Stimulated activated CD4-positive, alpha-beta T cell treated with anti-CD3 and anti-CD28 coated beads, TNF-alpha, amount 100 ng/mL, for 1 hour (primary cell): ENCODE measurements at places on chromosomes 16 and 17.

DNA sequence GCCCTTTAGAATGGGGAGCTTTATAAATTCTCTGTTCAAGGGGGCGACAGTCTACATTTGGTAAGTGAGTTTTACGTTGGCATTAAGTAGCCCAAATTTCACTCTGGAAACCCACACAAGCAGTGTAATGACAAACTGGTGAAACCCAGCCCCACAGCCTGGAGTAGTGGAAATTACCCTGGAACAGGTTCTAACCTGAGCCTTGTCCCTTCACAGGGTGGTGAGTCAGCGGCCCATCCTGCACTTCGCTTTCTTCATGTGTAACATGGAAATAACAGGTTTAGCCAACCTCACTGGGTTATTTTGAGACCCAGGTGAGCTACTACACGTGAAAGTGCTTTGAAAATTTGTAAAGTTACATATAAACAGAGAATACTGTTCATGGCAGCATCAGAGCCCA is 3.5 kb upstream of the TLCD3A start:
- no peak for DNase-seq

DNA sequence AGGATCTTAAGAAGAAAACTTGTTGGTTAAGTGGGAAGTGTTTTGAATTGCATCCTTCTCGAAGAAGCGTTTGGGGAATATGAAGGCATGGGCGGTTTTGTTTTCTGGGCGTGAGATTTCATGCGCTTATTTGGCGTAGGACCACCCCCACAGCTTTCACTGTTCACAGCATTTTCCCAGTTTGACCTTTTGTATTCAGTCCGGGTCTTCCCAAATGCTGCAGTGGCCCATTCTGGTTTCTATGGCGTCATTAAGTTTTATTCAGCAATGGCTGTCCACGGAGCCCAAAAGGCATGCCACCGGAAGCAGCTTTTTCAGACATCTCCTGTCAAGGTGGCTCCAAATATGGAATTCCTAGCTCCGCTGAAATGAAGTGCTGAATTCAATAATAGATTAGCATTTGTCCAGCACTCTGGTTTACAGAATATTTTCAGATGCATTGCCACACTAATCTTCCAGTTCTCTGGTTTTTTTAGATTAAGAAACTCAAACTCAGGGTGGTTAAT is 90.6 kb upstream of the FBXO47 start:
- DNase-seq = no peak

DNA sequence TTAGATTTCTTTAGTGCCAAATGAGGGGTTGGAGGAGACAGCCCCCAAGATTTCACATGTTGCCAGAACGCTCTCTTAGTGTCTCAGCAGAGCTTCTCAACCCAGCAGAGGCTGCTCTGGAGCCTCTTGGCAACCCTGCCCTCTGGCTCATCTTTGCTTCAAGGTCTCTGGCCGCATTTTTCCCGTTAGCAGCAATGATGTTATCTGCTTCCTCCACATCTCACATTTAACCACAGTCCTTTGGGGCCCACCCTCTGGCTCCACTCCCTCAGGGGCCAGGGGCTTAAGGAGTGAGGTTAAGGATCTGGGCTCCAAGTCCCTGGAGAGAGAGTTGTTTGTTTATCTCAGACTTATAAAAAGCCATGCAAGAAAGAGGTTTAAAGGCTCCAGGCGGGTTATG is 3.3 kb upstream of the XYLT1 start:
- DNase-seq = no peak

GRCh38 chr17:8430966-8431365 is 4.7 kb upstream of the NDEL1 start:
- DNase-seq = no peak

DNA sequence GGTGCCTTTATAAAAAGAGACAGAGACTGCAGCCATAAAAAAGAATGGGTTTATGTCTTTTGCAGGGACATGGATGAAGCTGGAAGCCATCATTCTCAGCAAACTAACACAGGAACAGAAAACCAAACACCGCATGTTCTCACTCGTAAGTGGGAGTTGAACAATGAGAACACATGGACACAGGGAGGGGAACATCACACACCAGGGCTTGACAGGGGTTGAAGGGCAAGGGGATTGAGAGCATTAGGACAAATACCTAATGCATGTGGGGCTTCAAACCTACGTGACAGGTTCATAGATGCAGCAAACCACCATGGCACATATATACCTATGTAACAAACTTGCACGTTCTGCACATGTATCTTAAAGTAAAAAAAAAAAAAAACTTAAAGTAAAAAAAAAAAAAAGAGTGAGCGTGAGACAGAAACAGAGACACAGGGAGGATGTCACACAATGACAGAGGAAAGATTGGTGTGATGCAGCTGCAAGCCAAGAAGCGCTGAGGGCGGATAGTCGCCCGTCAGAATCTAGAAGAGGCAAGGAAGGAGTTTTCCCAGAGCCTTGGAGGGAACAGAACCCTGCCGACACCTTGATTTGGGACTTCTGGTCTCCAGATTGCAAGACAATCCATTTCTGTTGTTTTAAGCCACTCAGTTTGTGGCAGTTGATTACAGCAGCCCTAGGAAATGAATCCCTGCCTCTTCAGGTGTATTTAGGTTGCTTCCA is 27.4 kb upstream of the TNS4 start:
- no peak for DNase-seq

GRCh38 chr16:79282806-79283205 is 317.7 kb downstream of the MAF start:
- DNase-seq = no peak

- no peak for DNase-seq
These were observed 57.2 kb upstream of the CACNG5 start for GRCh38 chr17:66777689-66778225.

DNA sequence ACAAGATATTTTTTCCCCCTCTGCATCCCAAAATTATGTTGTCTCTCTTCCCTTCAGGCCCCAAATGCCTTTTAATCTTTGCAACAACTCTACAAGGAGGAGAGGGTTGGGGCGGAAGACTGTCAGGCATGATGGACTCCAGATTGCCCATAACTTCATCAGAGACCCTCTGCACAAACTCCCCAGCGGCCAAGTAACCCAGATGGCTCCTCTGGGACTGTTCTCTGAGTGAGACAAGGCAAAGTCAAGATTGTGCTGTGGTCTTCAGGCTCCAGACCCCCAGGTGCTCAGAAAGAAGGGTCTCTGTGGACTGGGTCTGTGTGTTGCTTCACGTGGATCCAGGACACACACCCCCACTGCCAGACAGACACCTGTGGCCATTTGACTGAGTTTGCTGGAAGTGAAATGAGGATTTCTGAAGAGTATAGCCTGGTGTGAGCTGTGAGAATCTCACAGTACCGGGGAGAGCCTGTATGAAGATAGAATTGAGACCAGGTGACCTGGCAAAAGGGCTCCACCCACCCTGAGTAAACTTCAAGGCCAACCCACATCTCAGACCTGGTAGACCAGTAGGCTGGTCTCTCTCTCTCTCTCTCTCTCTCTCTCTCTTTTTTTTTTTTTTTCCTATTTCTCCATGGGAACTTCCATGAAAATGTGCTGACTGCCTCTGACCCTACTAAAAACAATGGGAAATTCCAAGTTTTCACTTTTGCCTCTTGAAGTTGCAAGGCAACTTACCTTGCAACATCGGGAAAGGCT is 354.1 kb downstream of the SOX9 start:
- no peak for DNase-seq

- DNase-seq = no peak
These were observed 85.3 kb downstream of the ENGASE start for GRCh38 chr17:79159926-79160325.

- no peak for DNase-seq
These were observed 174.1 kb downstream of the RGS9 start for GRCh38 chr17:65311261-65311660.

DNA sequence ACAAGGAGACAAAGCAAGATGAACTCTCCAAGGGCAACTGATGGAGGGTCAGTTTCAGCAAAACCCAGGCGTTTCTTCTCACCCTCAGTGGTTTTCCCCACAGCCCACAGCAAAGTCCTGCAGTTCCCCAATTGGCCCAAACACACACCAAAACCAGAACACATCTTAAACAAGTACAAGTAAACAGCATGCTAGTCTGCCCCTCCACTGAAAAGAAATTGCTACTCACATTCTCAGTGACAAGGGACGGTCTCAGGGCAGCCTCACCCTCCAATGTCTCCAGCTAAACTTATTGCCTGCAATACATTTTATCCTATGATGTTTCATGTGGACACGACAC is 300.6 kb upstream of the IRX3 start:
- no peak for DNase-seq

- no peak for DNase-seq
These were observed 38.2 kb downstream of the TK2 start for GRCh38 chr16:66511602-66512271.

DNA sequence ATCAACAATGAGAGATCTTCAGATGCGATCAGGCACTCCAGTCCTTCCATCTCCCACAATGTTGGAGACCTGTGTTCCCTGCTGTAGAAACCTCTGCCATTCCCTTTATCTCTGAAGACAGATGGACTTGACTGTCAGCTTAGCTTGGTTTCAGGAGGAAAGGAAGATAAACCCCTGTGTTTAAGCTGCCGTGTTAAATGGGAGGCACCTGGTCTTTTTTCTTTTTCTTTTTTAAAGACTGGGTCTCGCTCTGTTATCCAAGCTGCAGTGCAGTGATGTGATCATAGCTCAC is 63.1 kb downstream of the USP22 start:
- DNase-seq = no peak

DNA sequence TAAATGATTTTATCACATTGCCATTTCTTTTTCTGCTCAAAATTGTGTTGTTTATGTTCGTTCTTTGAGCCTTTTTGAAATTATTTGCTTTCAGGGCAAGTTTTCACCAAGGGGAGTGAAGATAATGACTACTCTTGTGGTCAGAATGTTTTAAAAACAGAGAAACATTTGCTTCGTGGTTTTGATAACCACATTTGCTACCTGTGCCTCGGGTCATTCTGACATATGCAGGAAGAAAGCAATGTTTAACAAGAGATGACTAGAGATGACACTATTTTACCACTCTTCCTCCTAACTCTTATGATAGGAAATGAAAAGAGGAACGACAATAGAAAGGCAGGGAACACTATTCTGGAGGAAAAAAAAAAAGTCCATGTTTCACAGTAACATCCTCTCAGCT is 1496.5 kb upstream of the GOT2 start:
- DNase-seq = no peak

- no peak for DNase-seq
These were observed 22.0 kb downstream of the C16orf74 start for GRCh38 chr16:85728879-85729278.

DNA sequence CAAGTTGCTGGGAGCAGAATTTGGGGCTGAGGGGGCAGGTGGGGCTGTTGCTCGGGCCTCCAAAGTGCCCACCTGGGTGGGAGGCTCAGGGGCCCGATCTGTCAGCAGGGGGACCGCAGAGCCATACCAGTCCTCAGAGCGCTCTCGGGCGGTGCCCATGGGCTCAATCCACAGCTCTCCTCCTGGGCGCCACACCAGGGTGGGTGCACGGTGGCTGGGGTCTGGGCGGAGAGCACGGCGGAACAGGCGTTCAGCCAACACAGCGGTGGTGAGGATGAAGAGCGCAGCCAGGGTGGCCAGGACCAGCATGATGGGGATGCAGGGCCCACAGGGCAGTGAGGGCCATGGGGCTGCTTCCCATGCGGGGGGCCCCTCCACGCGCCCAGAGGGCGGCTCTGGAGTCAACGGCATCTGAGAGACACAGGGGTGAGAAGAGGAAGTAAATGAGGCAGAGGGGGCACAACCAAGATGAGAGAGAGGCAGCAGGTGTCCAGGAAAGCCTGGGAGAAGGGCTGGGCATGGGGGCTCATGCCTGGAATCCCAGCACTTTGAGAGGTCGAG is 1.2 kb downstream of the C16orf54 start:
- DNase-seq = no peak

GRCh38 chr16:21987498-21987897 is 13.4 kb downstream of the PDZD9 start:
- no peak for DNase-seq

GRCh38 chr17:45414990-45415881 is 17.4 kb downstream of the ARHGAP27 start:
- DNase-seq = no peak

- DNase-seq = no peak
These were observed 1.7 kb upstream of the CYTH1 start for GRCh38 chr17:78783711-78784324.

GRCh38 chr16:9138021-9138680 is 46.7 kb downstream of the HAPSTR1 start:
- no peak for DNase-seq

GRCh38 chr16:11797957-11798299 is 870 bp upstream of the ZC3H7A start:
- DNase-seq = no peak

DNA sequence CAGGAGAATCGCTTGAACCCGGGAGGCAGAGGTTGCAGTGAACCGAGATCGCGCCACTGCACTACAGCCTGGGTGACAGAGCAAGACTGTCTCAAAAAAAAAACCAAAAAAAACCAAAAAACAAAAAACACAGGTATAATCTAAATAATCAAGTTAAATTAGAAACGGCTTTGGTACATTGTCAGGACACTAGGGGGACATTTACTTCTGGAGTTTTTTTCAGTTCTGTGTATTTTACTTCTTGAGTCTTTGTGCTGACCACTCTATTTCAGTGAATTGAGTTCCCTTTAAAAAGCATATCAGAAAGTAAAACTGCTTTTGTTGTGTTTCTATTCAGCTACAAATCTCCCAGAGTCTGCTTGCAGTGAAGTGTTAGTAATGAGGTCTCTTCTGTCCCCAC is 36.3 kb downstream of the DHRS7B start:
- no peak for DNase-seq

- DNase-seq = no peak
These were observed 31.6 kb downstream of the TEKT3 start for GRCh38 chr17:15309793-15310192.

GRCh38 chr16:24673155-24673554 is 56.3 kb upstream of the TNRC6A start:
- no peak for DNase-seq

GRCh38 chr16:19991614-19992013 is 82.1 kb downstream of the GPR139 start:
- DNase-seq = no peak

DNA sequence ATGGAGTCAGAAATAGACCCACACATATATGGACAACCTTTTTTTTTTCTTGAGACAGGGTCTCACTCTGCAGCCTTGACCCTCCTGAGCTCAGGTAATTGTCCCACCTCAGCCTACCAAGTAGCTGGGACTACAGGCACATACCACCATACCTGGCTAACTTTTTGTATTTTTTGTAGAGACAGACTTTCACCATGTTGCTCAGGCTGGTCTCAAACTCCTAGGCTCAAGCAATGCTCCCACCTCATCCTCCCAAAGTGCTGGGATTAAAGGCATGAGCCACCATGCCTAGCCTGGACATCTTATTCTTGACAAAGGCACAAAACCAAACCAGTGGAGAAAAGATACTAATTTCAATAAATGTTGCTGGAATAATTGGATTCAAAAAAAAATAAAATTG is 14.7 kb upstream of the NACA2 start:
- DNase-seq = no peak

GRCh38 chr17:73324711-73325526 is 13.1 kb upstream of the CDC42EP4 start:
- no peak for DNase-seq

- no peak for DNase-seq
These were observed 131.2 kb downstream of the ANKFN1 start for GRCh38 chr17:56284482-56284881.

- no peak for DNase-seq
These were observed 6.5 kb upstream of the HOXB13 start for GRCh38 chr17:48735062-48735351.
